ENCODE measurements at places on chromosomes 16 and 17.

GRCh38 chr16:52547004-52547833 is at the start of gene TOX3:
Gene TOX3, minus strand, starts transcription at chr16:52547143. Its CDS starts 420 bp downstream, at chr16:52546723.
- DNase-seq: no peak

DNA sequence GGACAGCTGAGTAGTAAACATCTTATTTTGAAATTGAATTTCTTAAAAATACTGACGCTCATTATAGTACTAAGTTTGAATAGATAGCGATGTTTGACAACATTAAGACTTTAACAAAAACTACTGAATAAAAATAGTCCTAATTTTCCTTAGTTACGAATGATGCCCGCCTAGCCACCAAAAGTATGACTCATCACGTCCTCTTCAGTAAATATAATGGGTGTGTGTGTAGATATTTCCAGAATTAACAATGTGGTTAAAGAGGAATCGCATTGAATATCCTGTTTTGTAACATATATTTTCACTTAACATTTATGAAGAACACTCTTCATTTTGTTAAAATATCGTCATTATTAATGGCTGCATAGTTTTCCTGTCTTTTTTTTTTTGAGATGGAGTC is 187.6 kb downstream of the MYO1D start:
- DNase-seq: no peak

GRCh38 chr16:67608364-67608763 is 36.6 kb upstream of the CARMIL2 start:
- no peak for DNase-seq

DNA sequence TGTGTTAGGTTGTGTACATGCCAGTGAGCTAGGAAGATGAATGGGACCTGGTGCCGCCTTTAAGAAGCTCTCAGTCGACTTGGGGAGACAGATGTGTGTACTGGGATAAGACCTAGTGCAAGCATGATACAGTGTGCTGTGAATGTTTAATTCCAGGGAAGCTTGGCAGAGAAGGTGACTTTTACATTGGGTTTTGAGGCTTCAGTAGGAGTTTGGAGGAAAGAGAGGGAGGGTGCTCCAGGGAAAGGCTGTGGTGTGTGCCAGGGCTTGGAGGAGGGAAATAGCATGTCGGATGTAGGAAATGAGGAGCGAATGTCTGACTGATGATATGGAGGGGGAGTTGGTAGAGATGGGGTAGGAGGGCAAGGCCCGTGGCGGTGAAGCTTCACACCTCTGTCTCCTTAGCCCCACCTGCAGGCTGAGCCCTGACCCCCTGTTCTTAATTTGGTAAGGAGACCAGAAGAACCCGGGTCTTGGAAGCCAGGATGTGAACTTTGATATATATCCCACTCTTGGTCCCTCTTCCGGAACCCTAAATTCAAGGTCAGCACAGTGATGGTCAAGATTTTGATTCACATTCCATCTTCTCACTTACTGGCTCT is 76.6 kb downstream of the PLCG2 start:
- no peak for DNase-seq

GRCh38 chr17:43901861-43902589 is 5.3 kb downstream of the MPP2 start:
- DNase-seq: no peak

GRCh38 chr17:48873209-48873608 is 19.4 kb upstream of the ATP5MC1 start:
- DNase-seq: no peak

- no peak for DNase-seq
Measured at GRCh38 chr17:1050996-1051925, 54.3 kb downstream of the TIMM22 start.

DNA sequence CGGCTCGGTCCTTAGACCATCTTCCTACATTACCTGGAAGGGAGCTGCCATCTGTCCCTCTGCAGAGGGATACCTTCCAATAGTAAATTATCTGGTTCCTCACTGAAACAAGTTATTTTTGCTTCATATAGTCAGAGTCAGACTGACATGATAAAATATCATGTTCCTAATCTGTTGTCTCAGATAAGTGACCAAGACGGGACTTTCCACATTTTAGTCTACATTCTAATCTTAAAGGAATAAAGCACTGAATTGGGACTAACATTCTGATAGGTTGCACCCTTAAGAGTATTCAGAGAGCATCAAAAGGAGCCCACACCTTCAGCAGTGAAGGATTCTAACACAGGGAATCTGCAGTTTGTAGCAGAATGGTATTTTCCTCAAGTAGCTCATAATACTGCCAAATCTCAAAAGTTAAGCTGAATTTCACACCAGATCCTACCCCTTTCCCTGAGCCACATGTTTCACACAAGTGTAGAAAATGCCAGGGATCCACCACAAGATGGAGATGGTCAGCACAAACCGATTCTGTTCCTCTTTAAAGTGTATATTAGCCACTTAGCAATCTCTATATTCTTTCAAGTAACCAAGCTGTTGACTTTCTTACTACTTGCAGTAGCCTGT is 13.4 kb downstream of the GINS2 start:
- DNase-seq: peak; percentile 44

DNA sequence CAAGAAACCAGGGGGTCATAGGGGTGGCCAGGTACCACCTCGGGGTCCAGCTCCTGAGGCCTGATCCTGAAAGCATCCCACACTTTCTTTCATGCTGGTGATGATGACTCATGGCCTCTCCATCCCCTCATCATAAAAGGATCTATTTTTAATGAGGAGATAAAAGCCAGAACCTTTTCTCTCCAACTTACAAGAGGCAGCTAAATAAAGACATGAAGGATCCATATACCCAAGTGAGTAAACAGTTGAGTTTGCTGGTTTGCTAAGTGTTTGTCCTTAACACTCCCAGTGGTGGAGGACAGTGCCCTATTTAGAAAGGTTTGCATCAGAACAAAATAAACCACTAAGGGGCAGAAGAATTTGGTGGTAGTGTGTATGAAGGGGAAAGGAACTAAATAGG is 383.8 kb downstream of the GRIN2A start:
- DNase-seq: no peak

GRCh38 chr17:46180892-46181274 is 12.3 kb downstream of the KANSL1 start:
- DNase-seq: no peak

GRCh38 chr17:40111221-40112128 is 10.3 kb upstream of the MSL1 start:
- DNase-seq: peak; percentile 91

DNA sequence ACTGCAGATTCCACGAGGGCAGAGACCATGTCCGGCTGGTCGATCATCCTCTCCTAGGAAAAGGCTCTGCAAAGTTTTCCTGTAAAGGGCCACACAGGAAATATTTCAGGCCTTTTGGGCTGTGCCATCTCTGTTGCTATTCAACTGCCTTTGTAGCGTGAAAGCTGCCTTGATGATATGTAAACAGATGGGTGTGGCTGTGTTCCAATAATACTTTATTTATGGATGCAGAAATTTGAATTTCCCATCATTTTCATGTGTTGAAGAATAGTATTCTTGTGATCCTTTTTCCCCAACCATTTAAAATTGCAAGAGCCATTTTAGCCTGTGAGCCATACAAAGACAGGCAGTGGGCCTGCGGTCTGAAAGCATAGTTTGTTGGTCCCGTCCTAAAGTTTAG is 950.7 kb upstream of the RBFOX1 start:
- no peak for DNase-seq

DNA sequence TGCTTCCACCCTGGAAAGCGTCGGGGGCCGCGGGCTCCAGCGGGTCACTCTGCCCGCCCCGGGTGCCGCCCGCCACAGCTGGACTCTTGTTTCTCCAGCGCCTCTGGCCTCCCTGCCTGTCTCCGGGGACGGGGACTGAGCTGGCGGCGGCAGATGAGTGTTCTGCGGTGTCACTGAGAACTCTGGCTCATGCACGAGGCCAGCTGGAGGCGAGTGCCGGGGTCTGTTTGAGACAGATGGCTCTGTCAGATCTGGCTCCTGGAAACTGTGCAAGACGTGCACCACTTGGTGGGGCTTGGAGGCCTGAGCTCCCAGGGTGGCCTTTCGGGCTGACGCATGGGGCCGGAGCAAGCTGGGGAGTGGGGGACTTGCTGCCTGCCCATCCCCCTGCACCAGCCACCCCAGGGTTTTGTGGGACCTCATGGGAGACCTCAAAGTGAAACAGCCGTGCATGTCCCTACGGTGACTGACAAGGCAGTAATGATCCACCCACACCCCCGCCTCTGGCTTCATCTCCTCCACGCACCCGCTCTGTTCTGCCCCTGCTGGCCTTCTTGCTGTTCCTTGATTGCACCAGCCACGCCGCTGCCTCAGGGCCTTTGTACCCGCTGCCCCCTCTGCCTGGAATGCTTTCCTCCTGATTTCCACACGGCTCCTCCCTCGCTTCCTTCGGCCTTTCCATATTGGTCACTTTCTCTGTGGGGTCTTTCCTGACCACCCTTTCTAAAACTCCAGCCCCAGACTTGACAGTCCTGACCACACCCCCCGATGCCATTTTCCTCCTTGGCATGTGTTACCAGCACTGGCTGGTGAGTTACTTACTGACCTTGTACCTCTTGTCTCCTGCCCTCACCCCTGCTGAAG is 174.9 kb upstream of the CIBAR2 start:
- no peak for DNase-seq

GRCh38 chr17:2899906-2900305 is 103.7 kb downstream of the RAP1GAP2 start:
- DNase-seq: peak; percentile 73

GRCh38 chr17:80319262-80319998 is 58.8 kb downstream of the RNF213 start:
- no peak for DNase-seq

- DNase-seq: peak; percentile 72
Measured at GRCh38 chr17:42969001-42969581, 4.8 kb upstream of the AARSD1 start.

DNA sequence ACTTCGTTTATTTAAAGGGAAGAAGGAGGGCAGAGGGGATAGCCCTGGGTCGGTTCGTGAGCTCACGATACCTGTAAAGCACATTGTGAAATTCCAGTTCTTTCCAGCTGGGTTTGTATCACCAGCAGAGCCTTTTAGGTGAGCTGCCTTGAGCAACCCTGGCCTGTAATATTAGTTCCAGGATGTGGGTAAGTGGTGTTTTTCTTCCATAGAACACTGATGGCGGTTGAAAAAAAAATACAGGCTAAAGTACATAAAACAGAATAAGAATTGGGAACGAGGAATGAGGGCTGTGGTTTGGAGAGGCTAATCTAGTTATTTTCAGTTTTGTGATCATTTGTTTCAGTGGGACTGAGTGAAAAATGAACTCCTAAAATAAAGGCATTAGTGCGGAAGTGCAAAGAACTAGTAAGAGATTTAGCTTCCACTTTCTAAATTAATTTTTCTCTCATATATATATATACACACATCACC is 20.6 kb downstream of the HS3ST3B1 start:
- no peak for DNase-seq

GRCh38 chr17:3968886-3969524 is 4.8 kb upstream of the ATP2A3 start:
- DNase-seq: no peak

- DNase-seq: no peak
Measured at GRCh38 chr17:31175237-31175636, 80.5 kb downstream of the NF1 start.

GRCh38 chr17:29151567-29151966 is 28.6 kb downstream of the MYO18A start:
- DNase-seq: peak; percentile 66

DNA sequence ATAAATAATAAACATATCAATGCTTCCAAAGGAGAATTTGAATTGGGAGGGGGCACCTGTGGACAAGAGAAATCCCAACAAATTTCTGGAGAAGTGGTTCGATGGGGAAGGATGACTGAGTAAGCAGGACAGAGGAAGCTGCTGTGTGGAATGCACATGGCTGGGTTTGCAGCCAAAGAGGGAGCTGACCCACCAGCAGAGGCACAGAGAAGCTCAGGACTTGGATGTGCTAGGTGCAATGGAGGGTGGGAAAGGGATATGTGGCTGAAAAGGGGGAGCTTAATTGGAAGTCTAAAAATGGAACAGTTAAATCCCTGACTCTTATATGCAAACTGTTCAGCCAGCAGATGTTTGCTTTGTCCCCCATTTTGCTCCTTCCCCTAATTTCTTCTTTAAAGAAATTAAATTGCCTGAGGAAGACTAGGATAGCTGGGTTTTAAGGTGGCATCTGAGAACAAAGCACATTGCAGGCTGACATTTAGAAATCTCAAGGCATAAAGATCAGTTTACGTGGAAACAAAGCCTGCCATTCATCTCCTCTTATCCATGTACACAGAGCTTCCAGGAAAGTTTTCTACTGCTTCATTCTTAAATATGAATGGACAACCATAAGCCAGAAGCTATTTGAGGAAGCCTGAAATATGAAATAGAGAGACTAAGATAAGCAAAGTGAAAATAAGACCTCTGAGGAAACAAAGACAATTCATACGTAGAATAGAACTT is 23.0 kb upstream of the TNS4 start:
- DNase-seq: no peak
